HFF-Myc (cell line): ENCODE measurements at places on chromosomes 5 and 9.

DNA sequence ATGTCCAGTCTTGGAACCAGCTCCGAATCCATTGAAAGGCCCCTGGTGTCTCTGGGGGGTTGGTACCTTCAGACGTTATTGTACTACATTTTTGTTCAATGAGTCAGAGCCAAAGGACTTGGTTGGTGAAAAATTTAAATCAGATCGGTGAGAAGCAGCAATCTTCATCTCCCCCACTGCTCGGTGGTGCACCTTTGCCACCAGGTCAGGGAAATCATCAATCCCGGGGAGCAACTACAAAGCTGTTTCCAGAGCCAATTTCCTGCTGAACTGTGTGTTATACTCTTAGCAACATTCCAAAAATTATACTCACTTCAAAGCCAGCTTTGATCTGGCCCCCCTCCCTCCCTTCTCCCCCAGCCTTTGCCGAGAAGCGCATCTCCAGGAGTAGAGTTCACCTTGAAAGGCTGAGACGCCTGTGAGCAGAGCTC, 375.2 kb upstream of the WWC1 start:
- no peak for DNase-seq

DNA sequence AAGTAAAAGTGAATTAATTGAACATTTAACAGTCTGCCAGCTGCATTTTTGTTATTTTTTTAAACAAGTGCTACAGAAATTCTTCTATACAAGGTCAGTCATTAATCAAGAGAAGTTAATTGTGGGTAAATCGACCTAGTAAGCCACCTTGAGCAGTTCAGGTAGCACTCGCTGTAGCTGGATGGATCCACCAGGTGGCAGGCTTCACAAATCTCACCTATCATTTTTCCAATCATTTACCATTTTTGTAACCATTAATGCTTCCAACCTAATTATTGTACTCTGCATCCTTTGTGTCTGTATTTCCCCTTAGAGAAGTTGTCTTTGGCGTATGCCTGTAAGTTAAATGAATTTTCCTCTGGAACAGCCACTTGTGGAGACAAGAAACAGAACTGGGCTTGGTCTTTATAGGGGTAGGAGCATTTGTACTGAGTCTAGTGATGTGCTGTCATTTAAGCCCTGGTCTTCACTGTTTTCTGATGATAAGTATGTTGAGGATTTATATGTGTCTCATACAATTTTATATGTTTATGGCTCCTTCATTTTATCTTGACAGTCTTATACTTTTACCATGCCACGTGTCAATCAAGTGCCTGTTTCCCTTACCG, 39.5 kb downstream of the CD180 start:
- DNase-seq: no peak

DNA sequence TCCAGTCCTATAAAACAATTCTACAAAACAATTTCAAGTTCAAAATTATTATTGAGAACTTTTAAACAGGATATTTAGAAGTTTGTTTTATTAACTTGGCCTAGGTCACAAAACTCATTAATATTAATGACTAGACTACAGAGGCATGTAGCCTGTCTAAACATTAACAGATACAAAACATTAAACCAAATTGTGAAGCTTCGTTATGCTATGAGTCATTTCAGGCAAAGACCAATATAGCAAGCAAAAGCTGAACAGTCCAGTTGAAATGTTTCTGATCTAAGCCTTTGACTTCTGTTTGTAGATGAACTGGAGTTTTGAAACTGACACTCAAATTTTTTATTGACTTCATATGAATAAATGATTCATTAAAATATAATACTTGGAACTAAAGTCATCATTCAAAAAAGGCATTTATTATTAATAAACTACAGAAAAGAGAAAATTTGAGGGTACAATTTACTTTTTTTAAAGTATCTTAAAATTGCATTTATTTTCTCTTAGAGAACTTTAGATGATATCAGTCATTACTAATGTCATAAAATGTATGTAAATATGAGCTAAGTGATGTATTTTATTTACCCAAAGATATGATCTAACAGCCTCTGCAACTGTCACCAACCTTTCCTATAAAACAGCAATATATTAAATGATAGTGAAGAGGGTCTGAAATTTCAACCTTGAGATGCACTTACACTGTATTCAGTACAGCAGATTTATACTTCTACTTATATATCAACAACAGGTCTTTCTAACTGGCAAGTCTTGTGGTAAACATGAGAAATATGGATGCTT, 188.8 kb downstream of the COMMD10 start:
- DNase-seq: peak; percentile 12

DNA sequence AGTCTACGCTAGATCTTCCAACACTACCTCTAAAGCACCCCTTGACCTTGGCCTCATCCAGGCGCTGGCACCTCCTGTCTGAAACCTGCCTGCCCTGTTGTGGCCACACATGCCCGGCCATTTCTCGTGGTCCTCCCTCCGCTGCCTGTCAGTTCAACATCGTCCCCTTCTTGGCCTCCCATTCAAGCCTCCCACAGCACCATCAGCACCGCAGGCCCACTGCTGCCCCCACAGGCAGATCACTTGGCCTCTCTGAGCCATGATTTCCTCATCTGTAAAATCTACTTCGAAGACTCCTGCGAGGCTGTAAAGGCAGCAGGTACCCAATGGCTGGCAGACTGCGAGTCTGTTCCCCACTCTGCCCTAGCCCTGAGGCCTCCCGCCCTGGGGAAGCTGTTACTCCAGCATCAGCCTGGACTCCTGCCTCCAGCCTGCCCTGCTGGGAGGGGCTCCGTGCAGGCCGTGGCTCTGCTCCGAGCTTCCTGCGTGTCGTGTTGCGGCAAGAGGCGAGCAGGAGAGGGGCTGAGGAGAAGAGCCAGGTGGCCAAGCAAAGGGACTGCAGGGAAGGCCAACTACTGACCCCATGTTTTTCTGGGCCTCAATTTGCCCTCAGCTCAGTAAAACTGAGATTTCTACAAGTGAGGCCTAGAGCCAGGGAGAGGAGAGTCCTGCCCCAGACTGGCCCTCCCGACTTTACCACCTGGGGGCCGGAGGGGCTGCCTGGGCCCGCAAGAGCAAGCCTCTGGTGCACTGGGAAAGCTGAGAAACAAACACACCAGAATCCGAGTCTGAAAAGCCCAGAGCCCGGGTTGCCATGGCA, 70.5 kb upstream of the LRRTM2 start:
- DNase-seq: no peak

GRCh38 chr5:2724031-2724581, 27.4 kb downstream of the IRX2 start:
- no peak for DNase-seq

DNA sequence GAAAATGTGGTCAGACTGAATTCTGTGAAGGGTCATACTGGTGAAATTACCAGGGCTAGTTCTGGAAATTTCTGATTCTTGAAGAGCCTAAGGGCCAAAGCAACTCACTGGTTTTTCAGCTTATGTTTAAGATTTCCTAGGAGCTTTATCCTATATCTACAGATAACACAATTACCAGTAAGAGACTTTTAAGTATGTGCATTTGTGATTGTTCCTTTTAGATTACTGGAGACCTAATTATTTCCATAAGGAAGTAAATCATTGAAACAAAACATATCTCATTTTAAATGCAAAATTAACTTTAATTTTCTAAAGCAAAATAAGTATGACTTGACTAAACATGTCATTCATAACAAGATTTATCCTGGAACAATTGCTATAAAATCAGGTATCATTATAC, 134.2 kb downstream of the MPDZ start:
- DNase-seq: no peak

DNA sequence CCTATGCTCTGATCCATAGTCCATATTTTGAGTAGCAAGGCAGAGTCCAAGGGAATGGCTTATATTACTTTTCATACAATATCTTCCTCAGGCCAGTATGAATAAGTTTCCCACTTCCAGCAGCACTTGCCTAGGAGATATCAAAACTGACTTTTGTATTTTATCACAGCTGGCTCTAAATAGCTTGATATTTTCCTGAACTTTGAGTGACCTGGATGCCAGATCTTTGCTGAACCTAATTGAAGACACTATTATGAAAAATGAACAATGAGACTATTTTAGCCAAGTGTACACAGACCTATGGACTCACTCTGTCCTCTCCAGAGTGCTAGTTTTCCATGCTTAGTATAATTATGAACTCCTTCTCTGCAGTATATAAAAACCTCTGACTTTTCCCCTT, 475.6 kb upstream of the PTGER4 start:
- no peak for DNase-seq

DNA sequence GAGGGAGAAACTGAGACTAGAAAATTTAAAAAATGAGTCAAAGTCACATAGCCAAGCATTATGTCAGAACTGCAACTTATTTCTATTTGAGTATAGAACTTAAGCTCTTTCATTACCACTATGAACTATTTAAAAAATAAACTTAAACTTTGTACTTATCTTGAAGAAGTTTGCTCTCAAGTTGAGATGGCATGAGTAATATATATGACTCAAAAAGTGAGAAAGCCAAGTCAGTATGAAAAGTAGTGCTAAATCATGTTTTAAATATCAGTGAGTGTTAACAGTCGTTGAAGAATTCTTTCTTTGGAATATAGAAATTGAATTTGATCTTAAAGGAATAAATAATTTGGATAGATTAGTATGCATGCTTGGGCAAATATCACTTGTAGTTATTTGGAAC, 36.3 kb upstream of the CDH10 start:
- DNase-seq: no peak

GRCh38 chr9:4973246-4973645, 11.8 kb upstream of the JAK2 start:
- DNase-seq: no peak

GRCh38 chr5:96244696-96245095, 188.4 kb downstream of the PCSK1 start:
- no peak for DNase-seq

DNA sequence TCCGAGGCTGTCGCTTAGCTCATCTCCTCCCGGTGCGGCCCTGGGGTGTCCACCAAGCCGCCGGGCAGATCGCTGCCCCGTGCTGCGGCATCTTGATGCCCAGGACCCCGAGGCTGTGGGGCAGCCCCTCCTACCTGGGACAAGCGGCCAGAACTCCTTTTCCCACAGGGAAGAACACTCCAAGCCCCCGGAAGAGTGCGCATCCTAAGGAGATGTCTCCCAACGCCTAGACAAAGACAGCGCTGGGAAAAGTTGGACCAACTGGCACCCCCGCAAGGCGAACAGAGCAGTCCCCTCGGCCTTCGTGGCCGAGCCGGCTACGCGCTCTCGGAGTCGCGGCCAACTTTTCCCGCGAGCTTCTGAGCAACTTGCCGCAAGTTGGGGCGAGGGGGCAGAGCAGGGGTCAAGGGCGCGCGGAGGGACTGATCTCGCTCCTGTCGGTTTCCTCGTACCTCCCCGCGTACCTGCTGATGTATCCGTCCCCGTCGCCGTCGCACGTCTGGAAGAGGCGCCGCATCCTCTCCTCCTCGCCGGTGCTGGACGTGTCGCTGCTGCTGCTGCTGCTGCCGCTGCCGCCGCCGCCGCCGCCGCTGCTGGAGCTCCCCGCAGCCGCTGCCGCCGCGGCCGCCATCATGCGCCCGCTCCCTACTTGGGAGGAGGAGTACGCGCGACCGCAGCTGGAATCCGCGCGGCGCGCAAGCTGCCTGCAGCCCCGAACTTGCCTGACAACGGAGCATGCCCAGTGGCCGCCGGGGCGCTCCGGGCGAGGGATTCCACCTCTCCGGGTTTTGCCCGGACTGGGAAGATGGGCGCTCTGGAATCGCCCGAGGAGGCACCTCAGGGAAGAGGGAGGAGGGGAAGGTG, at the start of gene MCC:
Gene MCC, minus strand, starts transcription at position 673 of the 864 bp plus-strand sequence.
- peak; percentile 48 for DNase-seq

GRCh38 chr9:36488389-36488756, 84.3 kb upstream of the MELK start:
- no peak for DNase-seq

DNA sequence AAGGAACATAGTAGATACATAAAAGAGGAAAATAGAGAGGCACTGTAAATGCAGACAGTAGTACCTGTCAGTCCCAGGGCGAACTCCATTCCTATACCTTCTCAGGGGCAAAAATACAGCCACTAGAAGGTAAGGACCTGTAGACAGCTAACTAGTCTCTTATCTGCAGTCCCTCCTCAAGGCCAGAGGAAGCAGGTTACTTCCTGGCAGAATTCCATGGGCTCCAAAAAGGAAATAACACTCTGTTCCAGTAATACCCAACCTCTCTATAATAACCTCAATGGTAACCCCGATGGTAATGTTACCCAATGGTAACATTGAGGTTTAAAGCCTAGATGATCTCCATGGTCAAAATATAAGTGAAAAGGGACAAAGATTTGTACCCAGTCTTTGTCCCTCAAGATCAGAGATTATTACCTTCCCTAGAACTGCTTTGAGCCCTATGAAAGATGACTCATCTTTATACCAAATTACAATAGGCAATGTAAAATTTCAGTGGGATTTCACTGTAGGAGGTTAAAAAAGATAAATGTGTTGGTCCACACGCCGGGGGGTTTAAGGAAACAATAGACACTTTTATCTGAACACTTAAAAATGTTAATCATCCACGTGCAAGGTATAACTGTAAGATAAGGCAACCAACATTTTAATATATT, 113.0 kb downstream of the DENND1A start:
- DNase-seq: no peak

GRCh38 chr5:126659805-126660482, 59.2 kb downstream of the PHAX start:
- DNase-seq: no peak

DNA sequence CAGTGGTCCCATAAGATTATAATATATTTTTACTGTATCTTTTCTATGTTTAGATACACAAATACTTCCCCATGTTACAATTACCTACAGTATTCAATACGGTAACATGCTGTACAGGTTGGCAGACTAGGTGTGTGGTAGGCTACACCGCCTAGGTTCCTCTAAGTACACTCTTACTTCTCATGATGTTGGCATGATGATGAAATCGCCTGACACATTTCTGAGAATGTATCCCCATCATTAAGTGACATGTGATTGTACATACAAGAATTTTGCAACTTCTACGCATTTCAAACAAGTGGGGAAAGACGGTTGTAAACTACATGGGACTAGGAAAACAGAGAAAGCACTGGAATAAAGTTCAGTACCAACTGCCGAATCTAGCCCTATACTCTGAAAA, 53.3 kb downstream of the SETX start:
- no peak for DNase-seq

DNA sequence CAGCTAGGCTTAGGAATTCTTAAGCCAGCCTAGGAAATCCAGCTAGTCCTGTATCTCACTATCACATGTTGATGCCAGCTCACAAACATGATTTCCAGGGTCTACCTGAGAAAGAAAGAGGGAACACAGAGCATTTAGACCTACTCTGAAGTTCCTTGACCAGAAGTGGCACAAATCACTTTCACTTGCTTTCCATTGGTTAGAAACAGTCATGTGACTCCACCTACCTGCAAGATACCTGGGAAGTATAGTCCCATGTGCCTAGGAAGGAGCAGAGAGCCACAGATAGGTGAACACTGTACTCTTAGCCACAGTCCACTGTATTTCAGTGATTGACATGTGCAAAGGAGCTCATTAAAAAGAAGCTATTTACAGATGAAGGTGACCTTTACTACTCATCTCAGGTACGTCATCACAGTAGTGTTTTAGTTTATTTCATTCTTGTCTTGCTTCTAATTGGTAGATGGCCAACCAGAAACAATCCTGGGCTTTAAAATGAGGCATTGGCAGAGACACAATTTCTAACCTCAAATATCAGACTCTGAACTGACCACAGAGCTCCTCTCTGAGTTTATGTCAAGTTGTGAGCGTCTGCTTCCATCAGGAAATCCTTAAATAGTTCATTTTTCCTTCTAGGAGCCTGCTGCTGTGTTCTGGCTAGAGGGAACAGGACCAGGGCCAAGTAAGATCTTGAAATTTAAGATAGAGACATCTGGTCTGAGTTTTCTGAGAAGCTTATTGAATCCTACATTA, 340.7 kb downstream of the TLE4 start:
- no peak for DNase-seq
